ENCODE measurements at places on chromosomes 1 and 21.

DNA sequence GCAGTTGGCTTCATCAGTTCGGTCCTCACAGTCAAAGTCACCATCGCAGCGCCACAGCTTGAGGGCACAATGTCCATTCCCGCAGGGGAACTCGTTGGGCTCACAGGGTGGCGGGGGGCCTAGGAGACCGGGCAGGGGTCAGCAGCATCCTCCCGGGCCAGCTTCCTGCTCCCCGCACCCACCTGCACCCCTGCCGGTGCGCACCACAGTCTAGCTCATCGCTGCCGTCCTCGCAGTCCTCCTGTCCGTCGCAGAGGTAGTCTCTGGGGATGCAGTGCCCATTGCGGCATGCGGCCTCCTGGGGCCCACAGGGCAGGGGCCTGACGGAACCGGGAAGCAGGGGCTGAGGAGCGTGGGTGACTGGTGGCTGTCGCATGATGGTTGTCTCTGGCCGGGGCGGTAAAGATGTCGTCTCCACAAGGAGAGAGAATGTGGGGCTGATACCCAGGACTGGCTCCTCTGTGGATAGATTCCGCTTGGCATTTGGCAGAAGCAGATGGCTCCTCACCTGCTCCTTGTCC, 49.8 kb downstream of the HSPG2 start:
- no peak for DNase-seq

- DNase-seq: no peak
These were observed 87.4 kb downstream of the CRB1 start for GRCh38 chr1:197355248-197355995.

DNA sequence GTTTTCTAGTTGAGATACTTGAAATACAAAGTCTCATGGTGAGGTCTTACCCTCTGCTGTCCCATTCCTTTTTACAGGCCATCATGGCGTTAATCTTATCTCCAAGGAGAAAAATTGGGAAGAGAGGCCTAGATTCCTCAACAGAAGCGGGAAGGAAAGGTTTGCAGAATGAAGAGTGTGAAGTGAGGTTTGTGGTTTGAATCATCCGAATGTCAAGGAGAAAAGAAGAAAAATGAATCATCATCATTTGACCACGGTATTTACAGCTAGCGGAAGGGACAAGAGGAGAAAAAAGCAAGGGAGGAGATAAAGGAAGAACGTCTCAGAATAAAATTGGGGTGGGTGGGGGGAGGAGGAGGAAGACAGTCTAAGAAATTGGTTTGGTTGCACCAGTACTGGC, 935 bp upstream of the COG2 start:
- no peak for DNase-seq

- DNase-seq: no peak
These were observed 101.9 kb downstream of the RGS21 start for GRCh38 chr1:192418552-192419285.

DNA sequence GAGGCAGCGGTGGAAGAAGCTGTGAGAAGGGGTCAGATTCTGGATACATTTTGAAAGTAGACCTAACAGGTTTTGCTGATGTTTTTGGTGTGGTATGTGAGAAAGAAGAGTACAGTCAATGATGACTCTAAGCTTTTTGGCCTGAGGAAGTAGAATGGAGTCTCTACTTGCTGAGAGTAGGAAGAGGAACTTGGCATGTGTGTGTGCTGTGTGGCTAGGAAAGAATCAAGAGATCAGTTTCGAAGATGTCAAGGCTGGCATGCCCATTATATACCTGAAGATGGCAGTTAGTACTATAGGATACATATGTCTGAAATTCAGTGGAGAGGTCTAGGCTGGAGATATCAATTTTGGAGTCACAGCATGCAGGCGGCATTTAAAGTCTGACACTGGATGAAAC, 64.4 kb downstream of the MAB21L3 start:
- no peak for DNase-seq

- no peak for DNase-seq
These were observed 61.0 kb downstream of the IER5 start for GRCh38 chr1:181149326-181150125.

GRCh38 chr1:203369666-203370065, 18.7 kb upstream of the FMOD start:
- no peak for DNase-seq

- DNase-seq: no peak
These were observed 33.9 kb upstream of the IPO9 start for GRCh38 chr1:201795066-201795465.

GRCh38 chr1:179818260-179818659, 59.3 kb downstream of the TOR1AIP2 start:
- no peak for DNase-seq

DNA sequence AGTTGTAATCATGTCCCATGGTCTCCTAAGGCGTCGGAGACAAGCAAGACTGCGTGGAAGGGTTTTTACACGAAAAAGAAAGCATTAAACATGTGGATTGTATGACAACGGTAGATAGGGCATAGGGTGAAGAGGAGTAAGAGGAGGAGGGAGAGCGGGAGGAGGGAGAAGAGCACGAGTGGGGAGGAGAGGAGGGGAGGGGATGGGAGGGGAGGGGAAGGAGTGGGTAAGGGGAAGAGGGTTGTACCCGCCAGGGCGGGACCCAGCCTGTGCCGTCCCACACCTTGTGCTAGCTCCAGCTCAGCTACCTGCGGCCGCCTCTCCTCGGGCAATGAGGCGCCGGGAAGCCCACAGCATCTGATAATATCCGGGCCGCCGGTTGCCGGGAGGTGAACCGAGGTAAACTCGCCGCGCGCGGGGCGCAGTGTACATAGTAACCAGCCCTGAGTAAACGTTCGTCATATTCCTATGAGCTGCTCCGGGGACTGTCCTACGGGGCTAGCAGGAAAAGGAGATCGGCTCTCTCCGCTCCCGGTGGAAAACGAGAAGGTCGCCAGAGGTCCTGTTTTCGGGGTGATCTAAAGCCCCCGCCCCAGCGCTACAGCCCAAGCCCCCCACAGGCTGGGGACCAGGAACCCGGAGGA, 449 bp upstream of the RCAN3 start:
- DNase-seq: peak; percentile 64

GRCh38 chr21:38912102-38912629, 106.4 kb downstream of the ETS2 start:
- DNase-seq: no peak

GRCh38 chr1:182004601-182005000, 56.9 kb downstream of the ZNF648 start:
- DNase-seq: no peak

DNA sequence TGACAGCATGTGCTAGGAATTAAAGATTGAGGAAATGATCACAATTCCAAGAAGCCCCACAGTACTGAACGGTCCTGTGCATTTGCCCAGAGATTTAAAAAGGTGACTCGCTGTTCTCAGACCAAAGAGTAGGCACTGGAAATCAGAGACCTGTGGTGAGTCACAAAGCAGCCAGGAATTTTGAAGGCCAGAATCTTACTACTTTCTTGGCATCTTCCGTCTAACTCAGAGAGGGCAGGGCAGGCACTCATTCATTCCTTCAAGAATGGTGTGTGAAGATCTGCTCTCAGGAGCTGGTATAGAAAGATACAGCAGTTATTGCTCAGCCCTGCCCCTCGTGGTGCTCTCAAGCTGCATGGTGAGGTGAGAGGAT, 57.9 kb downstream of the BRINP2 start:
- no peak for DNase-seq

GRCh38 chr1:10682449-10683309, 113.8 kb downstream of the CASZ1 start:
- DNase-seq: no peak
